CD4-positive, alpha-beta T cell (primary cell): ENCODE measurements at places on chromosomes 11 and 22.

DNA sequence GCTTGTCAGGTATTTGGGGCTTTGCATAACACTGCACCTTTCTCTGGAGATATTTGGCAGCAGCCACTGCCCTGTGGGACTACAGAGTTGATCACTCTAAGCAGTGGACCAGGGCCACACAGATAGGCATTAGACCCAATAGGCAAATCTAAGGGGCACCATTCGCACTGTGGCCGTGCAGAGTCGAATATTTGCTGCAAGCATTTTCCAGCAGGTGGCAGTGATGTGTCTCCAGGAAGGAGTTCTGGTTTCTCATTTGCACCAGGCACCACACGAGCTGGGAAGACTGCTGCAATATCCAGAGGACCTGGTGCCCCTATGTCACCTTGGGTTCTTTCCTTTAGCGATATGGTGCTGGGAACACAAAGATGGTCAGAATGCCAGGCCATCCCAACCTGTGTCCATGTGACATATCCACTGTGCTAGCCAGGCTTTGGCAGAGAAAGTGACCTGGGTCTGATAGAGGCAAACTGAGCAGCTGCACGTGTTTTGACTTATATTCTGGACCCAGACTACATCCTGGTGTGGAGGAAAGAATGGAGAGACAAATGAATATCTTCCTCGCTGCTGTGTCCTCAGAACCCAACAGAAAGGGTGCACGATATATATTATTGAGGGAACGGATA lies 318.7 kb downstream of the BUD13 start:
- DNase-seq: no peak

GRCh38 chr11:15011776-15012345 lies 39.7 kb upstream of the CALCA start:
- no peak for DNase-seq

DNA sequence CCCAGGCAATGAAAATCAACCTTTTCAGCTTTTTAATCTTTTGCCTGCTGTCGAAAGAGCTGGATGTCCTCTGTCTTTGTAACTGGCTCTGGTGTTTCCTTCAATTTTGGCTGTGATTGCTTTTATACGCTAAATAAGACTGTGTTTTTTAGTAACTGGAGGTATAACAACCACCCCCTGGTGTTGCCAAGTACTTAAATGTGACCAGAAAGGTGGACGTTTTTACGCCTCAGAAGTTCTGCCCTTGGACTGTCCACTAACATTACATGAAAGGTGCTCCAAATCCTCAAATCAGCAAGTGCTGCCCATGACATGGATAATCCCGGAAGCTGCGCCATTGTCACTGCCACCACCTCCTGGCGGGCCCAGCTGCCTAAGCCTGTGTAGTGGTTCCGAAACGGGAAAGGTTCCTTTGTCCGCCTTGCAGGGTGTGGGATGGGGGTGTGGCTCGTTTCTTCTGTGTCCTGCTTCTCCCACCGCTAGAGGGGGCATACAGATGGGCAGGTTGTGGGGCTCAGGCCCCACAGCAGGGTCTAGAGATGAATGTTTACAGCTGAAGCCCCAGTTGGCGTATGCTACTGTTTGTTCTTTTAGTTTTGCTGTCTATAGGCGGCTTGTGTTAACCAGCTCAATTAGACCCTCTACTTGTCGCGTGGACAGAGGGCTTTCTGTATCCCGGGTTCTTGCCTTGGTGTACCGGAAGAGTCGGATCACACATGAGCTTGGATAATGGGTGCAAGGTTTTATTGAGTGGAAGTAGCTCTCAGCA lies 82.2 kb upstream of the SEPTIN5 start:
- DNase-seq: no peak

- no peak for DNase-seq
Measured at GRCh38 chr11:32580967-32581366, 2.7 kb upstream of the EIF3M start.

GRCh38 chr22:47588578-47588960 lies 826.1 kb downstream of the TBC1D22A start:
- no peak for DNase-seq

DNA sequence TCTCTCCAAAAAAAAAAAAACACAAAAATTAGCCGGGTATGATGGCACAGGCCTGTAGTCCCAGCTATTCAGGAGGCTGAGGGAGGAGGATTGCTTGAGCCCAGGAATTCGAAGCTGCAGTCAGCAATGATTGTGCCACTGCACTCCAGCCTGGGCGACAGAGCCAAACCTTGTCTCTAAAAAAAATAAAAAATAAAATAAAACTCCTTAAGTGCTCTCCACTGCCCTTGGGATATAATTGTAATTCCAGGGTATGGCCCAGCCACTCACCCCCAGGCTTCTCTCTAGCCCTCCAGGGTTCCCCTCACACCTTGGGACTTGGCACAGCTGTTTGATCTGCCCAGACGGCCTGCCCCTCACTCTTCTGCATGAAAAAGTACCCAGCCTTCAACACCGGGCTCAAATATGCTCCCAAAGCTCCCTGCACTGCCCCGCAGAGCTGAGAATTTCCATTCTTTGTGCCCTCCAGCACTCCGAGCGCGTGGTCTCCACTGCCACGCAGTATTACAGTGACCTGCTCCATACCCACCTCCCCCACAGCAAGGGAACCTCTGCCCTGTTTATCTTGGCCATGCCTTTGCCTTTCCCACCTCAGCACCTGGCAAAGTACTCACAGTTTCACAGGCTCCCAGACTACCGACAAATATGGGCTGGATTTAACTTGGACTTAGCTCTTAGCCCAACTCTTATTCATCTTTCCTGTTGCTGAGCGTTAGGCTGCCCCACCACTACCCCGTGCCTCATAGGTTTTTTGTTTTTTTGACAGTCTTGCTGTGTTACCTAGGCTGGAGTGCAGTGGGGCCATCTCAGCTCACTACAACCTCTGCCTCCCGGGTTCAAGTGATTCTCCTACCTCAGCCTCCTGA lies 7.6 kb upstream of the FTH1 start:
- no peak for DNase-seq

DNA sequence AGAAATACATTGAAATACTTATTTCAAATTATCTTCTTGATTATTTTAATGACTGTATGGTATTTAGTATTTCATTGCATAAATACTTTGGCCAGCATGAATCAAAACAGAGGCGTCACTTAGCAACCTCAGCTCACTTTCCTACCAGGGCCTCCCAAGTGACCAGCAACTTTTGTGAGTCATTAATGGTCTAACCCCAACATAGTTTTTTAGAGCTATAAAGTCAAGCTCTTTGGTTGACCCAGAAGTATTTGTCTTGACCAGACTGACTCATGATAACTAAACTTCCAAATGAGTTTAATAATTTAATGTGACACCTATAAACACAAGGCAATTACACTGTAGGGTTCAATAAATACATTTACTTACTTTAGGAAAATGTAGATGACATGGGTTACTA lies 27.9 kb upstream of the RBMXL2 start:
- DNase-seq: no peak

DNA sequence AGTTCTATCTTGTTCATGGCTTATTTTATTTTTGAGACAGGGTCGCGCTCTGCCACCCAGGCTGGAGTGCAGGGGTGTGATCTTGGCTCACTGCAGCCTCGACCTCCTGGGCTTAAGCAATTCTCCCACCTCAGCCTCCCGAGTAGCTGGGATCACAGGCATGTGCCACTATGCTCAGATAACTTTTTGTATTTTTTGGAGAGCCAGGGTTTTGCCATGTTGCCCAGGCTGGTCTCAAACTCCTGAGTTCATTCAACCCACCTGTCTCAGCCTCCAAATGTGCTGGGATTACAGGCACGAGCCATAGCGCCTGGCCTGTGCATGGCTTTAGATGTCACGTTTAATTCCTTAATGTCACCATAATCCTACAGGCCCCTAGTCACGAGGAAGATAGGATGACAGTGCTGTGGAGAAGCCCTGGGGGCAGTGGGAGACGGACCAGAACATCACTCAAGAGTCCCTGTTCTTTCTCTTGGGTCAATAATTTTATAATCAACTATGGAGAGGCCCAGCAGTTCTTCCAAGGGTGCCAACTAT lies 99.5 kb downstream of the RDX start:
- DNase-seq: no peak

GRCh38 chr22:48205161-48205560 lies 1442.7 kb downstream of the TBC1D22A start:
- no peak for DNase-seq

DNA sequence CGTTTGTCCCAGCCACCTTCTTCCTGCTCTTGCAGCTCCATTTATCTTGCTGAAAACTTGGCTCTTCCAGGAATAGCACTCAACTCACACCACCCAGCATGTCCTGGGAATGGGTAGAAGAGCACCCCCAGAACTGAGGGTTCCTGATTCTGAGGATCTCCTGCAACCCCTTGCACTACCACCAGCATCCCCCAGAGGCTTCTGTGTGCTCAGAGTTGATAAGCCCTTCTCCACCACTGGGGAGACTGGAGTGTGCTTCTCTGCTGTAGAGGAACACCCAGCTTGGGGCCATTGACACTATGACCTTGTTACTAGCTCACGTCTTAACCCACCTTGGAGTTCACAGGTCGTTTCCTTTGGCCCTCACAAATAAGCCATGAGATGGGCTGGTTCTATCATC lies 121.0 kb downstream of the GRIK4 start:
- no peak for DNase-seq

- DNase-seq: no peak
Measured at GRCh38 chr11:86579406-86579731, 93.0 kb downstream of the ME3 start.

- no peak for DNase-seq
Measured at GRCh38 chr22:45670981-45671782, 452 bp upstream of the ATXN10 start.

- DNase-seq: no peak
Measured at GRCh38 chr22:50016308-50016987, 3.9 kb upstream of the IL17REL start.

GRCh38 chr11:119422809-119423508 lies at the start of gene THY1:
TSS of gene THY1 (minus strand) at chr11:119423172. CDS start at chr11:119420905, 2,267 bp downstream.
- no peak for DNase-seq

DNA sequence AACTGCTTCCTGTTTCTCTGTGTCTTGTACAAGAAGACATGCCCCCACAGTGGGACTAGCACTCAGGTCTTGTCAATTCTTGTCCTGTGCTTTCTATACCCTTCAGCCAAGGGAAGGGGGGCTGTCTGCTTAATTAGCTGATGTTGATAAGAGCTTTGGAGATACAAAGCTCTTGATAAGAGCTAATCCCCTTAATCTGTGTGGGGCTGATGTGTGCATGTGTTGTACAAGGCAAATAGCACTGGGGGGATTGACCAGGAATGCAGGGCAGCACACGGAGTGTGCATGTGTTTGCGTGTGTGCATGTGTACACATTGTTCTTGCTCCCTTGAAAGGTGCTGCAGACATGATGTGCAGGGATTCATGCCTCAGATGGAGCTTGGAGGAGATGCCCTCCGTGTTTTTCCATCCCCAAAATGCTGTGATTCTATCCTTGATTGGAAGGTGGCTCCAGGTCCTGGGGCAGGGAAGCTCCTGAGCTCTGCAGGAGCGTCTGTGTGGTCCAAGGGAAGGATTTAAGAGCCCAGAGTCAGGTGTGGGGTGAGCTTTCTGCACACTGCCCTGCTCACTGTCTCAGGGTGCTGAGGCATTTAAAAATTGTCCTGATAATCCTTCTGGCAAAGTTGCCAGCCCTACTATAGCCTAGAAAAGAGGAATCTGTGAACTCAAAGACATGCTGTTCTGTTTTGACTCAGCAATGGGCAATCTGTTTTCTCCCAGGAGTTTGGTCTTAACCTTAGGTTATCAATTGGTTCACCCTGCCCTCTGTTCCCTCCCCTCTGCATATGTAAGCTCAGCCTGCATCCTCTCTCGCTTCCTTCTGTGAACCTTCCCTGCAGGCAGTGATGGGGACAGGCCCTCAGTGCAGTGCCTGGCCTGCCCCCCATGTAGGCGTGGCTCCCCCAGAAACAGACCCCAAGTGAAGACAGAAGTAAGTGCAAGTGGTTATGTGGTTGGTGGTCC lies 102.0 kb downstream of the GRIK4 start:
- no peak for DNase-seq

DNA sequence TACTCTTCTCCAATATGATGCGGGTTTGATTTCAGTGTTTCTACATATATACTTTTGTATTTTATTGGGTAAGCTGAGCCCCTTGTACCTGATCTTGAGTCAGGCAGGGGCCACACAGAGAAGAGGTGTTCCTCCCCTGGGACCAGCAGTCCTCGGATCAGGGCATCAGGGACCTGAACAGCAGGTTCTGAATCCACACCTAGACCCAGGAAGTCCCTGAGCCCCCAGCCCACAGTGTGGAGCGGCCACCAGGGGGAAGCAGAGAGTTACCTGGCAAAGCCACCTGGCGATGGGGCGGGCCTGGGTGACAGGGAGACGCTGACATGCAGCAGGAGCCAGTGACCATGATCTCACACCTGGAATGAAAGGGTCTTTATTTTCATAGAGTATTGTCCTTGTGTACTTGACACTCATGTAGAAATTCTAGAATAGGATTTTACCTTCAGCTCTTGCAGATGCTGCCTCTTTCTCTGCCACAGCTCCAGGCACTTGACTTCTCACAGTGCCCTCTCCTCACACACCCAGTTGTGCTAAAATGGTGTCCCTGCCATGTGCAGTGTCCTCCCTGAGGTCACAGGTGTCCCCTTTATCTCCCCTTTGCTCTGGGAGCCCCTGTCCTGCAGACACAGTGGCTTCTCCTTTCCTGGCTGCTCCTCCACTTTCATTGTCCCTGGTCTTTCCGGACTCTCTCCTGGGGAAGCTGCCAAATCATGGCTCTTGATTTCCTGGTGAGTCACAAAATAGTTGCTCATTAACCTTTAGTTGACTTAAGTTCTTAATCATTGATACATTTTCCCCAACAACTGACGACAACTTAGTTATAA lies 48.5 kb downstream of the GGTLC2 start:
- peak; percentile 75 for DNase-seq

DNA sequence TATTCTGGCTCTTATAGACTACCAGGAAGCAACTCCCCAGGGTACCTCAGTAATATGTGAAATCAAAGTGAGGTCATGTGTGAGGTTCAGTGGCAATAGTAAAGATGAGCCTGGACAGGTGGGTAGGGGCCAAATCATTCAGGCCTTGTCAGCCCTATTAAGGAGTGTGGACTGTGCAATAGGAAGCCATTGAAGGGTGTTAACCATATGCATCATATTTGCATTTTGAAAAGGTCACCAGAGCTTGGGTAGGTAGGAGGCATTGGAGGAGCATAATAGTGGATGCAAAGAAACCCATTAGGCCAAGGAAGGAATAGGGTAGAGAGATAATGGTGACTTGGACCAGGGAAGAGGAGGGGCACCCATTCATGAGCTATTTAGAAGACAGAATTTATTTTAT lies 8.4 kb upstream of the MRPL11 start:
- no peak for DNase-seq

DNA sequence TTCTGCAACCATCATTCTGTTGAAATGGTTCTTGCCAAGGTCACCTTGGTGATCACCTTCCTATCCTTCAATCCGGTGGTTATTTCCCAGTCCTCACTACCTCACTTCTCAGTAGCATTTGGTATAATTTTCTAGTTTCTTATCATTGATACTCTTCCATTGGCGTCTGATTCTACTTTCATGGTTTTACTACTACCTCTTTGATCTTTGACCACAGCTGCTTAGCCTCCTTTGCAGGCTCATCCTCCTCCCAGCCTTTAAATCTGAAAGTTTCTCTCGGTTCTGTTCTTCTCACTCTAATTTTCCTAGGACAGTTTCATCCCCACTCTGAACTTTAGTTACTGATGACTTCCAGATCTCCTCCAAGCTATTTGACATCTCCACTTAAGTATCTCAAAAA lies 5.0 kb downstream of the TIMM10B start:
- no peak for DNase-seq

- no peak for DNase-seq
Measured at GRCh38 chr11:48007677-48008076, 27.3 kb downstream of the PTPRJ start.
